ENCODE measurements at places on chromosomes 5 and 9.

DNA sequence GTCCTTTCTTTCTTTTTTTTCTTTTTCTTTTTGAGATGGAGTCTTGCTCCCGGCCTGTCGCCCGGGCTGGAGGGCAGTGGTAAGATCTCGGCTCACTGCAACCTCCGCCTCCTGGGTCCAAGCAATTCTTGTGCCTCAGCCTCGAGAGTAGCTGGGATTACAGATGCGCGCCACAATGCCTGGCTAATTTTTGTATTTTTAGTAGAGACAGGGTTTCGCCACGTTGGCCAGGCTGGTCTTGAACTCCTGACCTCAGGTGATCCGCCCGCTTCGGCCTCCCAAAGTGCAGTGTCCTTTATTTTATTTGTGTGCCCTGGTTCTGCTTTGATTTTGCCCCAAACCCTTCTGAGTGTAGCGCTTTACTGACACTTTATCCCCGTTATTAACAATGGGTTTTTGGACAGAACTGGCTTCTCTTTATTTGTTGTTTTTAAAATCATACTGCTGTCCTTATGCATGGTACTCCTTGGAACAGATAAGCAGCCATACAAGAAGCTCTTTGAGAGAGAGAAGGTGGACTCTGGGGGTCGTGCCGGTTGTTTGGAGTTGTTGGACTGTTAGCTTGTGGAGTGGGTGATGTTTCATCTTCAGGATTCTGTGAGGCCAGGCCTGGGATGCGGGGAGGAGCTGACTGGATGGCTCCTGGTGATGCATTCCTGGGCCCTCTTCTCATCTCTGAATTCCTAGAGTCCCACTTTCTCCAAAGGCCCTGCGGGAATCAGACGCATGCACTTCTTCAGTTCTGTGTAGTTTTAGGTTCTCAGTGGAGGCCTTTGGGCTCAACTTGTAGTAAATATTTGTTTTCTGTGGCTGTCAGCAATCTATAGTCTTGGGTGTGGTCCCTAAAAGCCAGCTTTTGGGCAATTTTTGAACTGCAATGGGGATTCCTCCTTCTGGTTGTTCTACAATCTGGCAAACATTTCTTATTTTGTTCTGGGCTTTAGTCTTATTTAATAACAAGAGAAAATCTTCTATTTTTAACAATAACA, 47.8 kb downstream of the PTTG1 start:
- DNase-seq, result no peak

DNA sequence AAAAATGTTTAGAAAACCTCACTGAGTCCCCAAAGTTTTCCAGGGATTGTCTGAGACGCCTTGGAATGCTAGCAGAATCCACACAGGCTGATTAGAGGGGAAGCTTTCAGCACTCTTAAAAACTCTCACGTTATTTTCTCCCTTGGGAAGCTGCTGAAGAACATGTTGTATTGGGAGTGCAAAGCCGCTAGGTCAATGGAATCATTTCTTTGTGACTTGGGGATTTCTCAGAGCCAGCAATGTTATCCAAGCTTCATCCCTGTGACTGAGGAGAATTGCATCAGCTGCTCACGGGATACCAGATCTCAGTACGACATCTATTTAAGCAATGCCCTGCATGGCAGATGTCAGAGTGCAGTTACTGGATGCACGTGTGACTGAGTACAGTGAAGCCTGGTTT, 426.4 kb upstream of the MPDZ start:
- peak; percentile 64 for DNase-seq

GRCh38 chr9:90799271-90799852, 2.3 kb upstream of the SYK start:
- DNase-seq, result no peak

DNA sequence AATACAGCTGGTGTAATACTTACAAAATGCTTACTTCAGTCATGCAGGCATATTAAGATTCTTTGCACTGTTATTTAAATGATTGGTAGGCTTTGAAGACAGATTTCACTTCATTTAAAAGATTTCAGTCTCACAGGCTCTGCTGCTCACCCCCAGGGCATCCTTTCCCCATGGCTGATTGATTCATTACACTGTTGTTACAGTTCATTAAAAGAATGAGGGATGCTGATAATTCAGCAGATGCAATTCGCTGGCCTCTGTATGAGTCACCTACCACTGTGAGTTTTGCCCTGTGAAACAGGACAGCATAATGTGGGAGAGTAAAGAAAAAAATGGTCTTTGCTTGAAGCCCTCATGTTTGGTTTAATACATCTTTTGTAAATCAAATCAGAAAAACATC, 246.9 kb downstream of the CYLC2 start:
- DNase-seq, result no peak

DNA sequence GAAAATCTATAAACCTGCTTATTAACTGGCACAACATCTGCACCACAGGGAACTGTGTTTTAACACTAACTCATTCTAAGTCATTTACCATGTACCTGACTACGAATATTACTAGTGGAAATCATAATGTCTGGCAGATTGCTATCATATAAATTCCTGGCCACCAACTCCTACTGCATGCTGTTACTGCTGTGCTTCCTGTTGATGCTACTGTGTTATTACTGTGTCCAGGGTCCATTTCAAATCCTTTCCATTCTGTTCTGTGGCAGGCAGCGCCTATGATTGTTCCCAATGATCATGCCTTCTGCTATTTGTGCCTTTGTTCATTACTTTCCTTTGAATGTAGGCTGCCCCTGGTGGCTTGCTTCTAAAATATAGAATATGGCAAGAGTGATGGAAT, 4.7 kb upstream of the ZNF131 start:
- DNase-seq, result no peak

GRCh38 chr9:98009936-98010335, 26.8 kb downstream of the ANP32B start:
- no peak for DNase-seq

GRCh38 chr5:82642313-82642712, 364.2 kb upstream of the RPS23 start:
- no peak for DNase-seq

- no peak for DNase-seq
Observed at GRCh38 chr9:120900824-120901223, 23.8 kb upstream of the PHF19 start.

DNA sequence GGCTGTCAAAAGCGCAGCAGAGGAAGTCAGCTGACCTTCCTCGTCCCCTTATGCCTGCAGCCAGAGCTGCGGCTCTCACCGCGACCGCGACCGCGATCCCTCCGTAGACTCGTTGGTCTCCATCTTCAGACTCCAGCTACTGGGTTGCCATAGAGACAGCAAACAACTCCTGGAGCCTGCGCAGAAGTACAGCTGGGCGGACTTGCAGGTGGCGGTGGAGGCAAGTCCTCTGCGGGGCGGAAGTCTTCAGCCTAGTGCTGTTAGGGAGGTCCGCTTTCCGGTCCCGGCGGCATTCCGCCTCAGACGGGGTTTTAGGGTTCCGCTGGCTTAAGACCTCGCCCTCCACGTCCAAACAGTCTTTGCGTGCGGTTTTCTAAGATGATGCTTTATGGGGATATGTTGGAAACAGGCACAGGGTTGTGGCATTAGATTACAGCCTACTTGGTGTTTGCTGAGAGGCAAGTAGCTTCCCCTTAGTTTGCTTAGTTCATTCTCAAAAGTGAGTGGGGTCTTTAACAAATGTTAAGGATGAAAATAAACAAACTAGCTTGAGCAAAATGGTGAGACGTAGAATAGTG, at the start of gene SPAG8:
Gene SPAG8, minus strand, starts transcription at position 238 of the 578 bp plus-strand sequence. Its CDS starts 115 bp downstream, at position 123.
- peak; percentile 89 for DNase-seq

- no peak for DNase-seq
Observed at GRCh38 chr5:74063821-74064220, 437.8 kb downstream of the ARHGEF28 start.

DNA sequence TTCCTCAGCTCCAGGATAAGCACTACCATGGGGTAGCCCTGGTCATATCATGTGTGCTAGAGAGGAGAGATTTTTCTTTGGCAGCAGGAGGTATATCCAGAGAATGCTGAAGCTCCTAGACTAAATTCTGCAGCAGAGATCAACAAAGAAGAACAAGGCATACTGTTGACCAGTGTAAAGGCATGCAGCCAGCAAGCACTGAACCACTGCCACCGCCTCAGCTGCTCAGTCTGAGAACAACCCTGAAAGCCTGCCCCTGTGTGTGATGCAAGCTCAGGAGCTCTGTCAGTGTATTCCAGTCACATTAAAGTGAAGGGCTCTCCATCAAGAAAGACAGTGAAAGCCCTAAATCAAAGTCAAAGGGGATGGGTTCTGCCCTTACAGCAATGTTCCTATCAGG, 439.5 kb upstream of the CD180 start:
- DNase-seq, result no peak

GRCh38 chr5:30994176-30994575, 199.3 kb upstream of the CDH6 start:
- no peak for DNase-seq

- no peak for DNase-seq
Observed at GRCh38 chr5:13045897-13046551, 898.5 kb downstream of the DNAH5 start.

DNA sequence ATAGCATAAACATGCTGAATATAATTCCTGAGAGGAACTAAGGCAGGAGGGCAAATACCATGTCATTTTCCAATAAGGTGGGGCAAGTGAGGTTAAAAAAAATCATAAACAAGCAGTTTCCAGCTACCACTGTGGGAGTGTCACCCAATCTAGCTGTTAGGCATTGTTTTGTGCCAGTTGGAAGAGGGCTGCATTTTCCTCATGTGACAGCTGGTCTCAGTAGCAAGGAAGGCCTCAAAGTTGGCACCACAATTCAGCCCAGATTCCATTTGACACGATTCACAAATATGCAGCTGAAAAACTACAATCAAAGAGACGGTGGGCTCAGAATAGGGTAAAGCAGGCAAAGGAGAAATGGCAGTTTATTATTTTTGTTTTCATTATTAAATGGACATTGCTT, 636.1 kb downstream of the KIF4B start:
- no peak for DNase-seq

DNA sequence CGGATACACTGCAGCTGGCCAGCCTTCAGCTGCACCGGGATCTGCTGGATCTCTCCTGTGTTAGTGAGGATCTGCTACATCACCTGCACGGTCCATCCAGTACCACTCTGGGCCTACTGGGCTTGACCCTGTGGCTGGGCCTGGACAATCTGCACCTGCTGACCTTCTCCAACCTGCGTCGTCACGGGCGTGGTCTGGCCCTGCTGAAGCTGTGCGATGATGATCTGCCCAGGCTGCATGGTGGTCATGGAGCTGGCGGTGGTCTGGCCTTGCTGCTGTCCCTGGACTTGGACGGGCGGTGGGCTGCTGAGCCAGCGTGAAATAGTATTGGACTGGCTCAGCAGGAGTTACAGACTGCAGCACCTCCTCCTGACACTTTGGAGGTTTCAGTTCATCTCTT, 137.1 kb upstream of the GAS1 start:
- no peak for DNase-seq

DNA sequence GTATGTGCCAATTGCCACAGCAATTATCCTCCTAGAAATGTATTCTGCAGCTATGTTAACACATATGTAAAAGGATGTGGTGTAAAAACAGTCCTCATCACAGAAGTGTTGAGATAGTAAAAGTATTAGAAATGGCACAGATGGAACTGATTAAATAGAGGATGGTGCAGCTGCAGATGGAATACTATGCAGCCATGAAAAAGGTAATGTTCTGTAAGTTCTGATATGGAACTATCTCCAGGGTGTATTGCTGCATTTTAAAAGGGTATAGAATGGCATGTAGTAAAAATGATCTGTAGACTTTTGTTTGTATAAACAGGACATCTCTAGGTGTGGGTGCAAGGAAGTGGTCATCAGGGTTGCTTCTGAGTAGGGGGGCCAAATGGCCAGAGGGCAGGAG, 63.0 kb upstream of the PHYKPL start:
- no peak for DNase-seq

- no peak for DNase-seq
Observed at GRCh38 chr9:97615439-97616072, 17.6 kb downstream of the TSTD2 start.

DNA sequence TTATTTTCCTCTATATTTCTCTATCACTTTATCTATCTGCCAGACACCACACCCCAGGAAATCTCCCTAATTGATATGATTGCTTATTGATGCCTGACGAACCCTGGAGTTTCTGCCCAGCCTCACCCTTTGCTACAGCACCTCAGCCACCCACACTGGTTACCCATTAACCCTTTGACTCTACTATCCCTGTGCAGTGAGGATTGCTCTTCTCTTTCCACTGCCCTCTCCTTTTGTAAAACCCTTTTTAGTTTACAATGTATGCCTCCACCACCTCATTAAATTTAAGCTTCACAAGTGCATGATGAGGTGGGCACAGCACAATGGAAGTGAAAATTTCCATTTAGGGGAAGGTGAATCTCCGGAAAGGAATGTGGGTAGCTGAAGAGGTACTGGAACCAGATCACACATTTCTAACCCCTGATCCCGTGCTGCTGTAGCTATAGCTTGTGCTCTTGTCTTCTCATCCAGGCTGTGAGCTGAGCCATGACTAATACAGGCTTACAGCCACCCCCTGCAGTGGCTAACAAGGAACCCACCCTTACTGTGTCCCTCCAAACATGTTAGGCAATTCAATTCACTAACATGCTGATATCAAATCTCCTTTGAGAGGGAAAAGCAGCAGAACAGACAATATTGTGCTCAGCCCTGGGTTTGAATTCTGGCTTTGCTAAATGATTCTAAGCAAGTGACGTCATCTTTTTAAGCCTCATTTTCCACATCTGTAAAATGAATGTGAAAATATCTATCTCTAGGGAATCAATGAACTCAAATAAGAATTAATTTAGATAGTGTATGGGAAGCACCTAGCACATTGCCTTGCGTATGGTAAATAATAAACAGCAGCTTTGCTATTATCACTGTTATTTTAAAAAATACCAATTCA, 186.9 kb upstream of the TRIM32 start:
- no peak for DNase-seq

DNA sequence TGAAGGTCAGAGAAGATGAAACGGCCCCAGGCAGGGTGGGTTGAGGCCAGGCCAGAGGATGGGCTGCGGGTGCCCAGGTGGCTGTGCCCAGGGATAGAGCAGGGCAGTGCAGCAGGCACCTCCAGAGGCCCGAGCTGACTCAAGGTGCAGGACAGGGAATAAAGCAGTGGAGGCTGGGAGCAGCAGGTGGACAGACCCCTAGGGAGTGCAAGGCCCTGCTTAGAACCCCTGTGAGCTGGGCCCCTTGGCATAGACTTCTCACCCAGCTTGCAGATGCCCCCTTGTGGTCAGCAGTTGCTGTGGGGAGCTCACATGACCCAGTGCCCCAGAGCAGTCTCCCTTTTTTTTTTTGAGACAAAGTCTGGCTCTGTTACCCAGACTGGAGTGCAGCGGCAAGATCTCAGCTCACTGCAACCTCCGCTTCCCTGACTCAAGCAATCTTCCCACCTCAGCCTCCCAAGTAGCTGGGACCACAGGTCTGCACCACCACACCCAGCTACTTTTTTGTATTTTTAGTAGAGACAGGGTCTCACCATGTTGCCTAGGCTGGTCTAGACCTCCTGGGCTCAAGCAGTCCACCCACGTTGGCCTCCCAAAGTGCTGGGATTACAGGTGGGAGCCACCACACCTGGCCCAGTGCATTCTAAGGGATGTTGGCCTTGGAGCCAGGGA, 118.8 kb downstream of the WNK2 start:
- DNase-seq, result peak; percentile 57

DNA sequence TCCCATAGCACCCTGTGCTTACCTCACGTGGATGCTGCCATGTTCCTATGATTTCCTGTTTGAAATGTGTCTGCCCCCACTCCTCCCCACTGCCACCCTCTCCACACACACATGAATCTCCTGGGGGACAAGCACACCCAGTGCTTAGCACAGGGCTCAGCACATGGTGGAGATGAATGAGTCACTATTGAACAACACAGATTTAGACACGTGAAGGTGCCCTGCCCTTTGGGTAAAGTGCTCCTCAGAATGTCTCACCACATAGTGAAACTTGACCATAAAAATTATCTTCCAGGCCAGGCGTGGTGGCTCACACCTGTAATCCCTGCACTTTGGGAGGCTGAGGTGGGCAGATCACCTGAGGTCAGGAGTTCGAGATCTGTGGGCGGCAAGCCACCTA, 98.8 kb upstream of the PCA3 start:
- no peak for DNase-seq

Measured in left forelimb (tissue), 1 donor.